ENCODE measurements at places on chromosomes 6 and 20. TPM values are rescaled to one million over a fixed set of nuclear protein-coding genes. Genes with fewer than 3 reads are reported as not detected.

- no peak for DNase-seq
These were observed 117.2 kb downstream of the LCA5 start for GRCh38 chr6:79420054-79420453.

GRCh38 chr20:51482836-51483473 lies 59.6 kb downstream of the NFATC2 start:
- DNase-seq: peak; percentile 45

DNA sequence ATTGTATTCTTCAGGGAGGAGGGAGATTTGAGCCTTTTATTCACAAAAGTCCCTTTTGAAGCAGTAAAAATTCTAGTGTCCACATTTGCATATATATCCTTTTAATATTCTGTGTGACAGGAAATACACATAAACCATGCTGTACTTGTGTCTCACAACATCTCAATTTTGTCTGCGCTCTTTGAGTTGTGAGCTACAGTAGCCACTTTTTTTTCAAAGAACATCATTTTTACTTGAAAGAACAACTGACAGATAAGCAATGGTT lies 21.3 kb downstream of the LMBRD1 start:
- DNase-seq: no peak

GRCh38 chr6:101001607-101002006 lies 120.5 kb upstream of the ASCC3 start:
- no peak for DNase-seq

PDYN gene
- not detected for total RNA-seq
